Small intestine (tissue), 16 donors: ENCODE measurements at places on chromosomes 2 and 18. TPM values are rescaled to one million over a fixed set of nuclear protein-coding genes. Genes with fewer than 3 reads are reported as not detected.

DNA sequence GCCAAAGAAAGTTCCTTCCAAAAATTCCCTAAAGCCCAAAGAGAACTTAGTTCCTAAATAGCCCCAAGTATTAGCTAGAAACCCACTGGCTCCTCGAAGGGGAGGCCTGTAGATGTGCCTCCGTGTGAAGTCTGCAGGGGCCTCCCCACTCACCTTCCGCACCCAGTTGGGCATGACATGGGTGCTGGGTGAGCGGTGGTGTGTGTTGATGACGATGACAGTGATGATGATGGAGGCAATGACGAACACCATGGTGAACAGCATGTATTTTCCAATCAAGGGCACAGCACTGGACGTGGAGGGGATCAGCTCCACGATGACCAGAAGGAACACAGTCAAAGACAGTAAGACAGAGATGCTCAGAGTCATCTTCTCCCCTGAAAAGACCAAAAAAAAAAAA, 14.5 kb downstream of the CHRNA1 start:
- no peaks in the 10 kb centered on the region for H3K27me3 ChIP-seq
- H3K4me3 ChIP-seq = no peak overlapping the region
- H3K4me1 ChIP-seq = no peaks in the 10 kb centered on the region
- H3K27ac ChIP-seq = no peak overlapping the region

Gene CD207
- polyA plus RNA-seq = 0.81 TPM

GRCh38 chr2:15748736-15749323, 157.2 kb downstream of the DDX1 start:
- no peaks in the 10 kb centered on the region for H3K4me1 ChIP-seq
- peaks cover 2% of the 10 kb centered on the region for H3K36me3 ChIP-seq
- no peaks in the 10 kb centered on the region for H3K27me3 ChIP-seq
- no peak overlapping the region for H3K27ac ChIP-seq
- no peak overlapping the region for H3K4me3 ChIP-seq

GRCh38 chr2:222941510-222942032, 80.7 kb downstream of the ACSL3 start:
- no peak for DNase-seq
- no peaks in the 10 kb centered on the region for H3K27me3 ChIP-seq
- no peaks in the 10 kb centered on the region for H3K4me1 ChIP-seq
- H3K36me3 ChIP-seq = peaks cover 7% of the 10 kb centered on the region
- H3K27ac ChIP-seq = no peak overlapping the region

Gene ABCB11
- polyA plus RNA-seq = not detected

Gene PSMA8
- polyA plus RNA-seq = not detected

- no peaks in the 10 kb centered on the region for H3K4me1 ChIP-seq
- no peak for DNase-seq
- H3K27ac ChIP-seq = no peak overlapping the region
- H3K27me3 ChIP-seq = no peaks in the 10 kb centered on the region
- no peak overlapping the region for H3K4me3 ChIP-seq
These were observed 29.9 kb downstream of the TPGS2 start for GRCh38 chr18:36798738-36799473.

Gene CRYGC
- not detected for polyA plus RNA-seq
